ENCODE measurements at places on chromosomes 4 and X.

GRCh38 chr4:6916587-6917460 lies 7.2 kb downstream of the TBC1D14 start:
- no peak for DNase-seq

GRCh38 chrX:10447564-10448214 lies 172.7 kb downstream of the MID1 start:
- no peak for DNase-seq

GRCh38 chrX:15938072-15938471 lies 83.5 kb upstream of the AP1S2 start:
- DNase-seq = no peak

GRCh38 chrX:131271274-131271673 lies 17.8 kb downstream of the IGSF1 start:
- DNase-seq = no peak

DNA sequence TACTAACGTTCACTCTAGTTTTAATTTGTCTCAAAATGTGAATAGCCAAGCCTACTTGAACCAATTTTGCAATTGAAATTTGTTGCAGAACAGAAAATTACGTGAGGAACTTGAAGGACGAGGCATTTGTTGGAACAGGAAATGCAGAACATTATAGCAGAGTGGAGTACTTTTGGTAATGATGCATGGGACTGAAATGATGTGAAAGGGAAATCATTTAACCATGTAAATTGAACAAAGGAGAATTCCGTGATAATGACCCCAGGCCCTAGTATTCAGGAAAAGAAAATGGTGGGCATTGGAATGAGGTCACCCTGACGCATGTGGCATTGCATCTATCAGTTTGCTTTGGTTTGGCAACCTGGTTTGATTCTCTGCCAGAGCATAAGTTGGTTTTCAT lies 44.9 kb upstream of the BEND4 start:
- DNase-seq = no peak

GRCh38 chrX:117834076-117834475 lies 282.5 kb downstream of the KLHL13 start:
- DNase-seq = no peak

GRCh38 chr4:114905017-114905416 lies 208.4 kb downstream of the NDST4 start:
- no peak for DNase-seq
